ENCODE measurements at places on chromosomes 7 and 10.

DNA sequence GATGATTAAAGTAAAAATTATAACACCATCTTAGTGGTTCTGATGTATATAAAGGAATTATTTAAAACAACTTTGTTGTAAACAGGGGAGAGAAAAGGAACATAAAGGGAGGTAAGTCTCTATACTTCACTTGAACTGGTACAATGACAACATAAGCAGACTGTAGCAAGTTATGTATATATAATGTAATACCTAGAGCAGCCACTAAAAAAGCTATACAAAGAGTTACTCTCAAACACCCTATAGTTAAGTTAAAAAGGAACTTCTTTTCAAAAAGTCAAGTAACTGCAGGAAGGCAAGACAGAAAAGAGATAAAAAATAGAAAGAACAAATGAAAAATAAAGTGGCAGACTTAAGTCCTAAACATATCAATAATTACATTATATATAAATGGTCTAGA, 82.3 kb downstream of the ZNF503 start:
- no peak for DNase-seq

- DNase-seq = peak; percentile 68
Measured at GRCh38 chr7:157046681-157047080, 36.2 kb upstream of the MNX1 start.

GRCh38 chr7:135380351-135380750, 129.6 kb downstream of the CNOT4 start:
- DNase-seq = no peak

GRCh38 chr10:15737656-15738055, 17.9 kb upstream of the ITGA8 start:
- no peak for DNase-seq

DNA sequence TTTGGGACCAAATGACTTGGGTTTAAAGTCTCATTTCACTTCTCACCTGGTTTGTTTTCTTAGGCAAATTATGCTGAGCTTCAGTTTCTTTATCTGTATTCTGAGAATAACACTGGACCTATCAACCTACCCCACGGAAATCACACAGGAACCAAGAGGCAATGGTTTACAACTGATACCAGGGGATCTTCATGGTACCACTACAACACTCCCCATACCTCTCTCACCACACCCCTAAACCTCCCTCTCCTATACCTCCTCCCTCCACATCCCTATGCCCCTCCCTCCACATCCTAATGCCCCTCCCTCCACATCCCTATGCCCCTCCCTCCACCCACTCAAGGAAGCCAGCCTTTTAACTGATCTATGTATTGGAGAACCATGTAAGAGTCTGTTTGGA, 9.9 kb downstream of the FAM204A start:
- DNase-seq = no peak

DNA sequence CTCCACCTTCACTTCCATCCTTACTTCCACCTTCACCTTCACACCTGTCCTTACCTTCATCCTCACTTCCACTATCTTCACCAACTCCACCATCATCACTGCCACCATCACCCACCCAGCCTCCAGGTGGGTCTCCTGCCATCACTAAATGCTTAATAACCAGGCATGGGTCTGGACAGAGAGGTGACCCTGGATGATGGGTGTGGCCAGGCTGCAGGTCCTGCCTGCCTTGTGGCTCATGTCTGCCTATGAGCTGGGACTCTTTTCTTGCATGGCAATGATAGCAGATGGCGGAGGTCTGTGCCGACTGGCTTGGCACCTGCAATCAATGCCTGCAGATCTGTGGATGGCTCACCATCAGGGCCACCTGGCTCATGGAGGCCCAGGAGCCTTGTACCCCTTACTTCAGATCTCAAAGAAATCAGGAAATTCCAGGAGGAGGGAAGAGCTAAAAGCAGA, 60.1 kb upstream of the ELN start:
- DNase-seq = no peak

DNA sequence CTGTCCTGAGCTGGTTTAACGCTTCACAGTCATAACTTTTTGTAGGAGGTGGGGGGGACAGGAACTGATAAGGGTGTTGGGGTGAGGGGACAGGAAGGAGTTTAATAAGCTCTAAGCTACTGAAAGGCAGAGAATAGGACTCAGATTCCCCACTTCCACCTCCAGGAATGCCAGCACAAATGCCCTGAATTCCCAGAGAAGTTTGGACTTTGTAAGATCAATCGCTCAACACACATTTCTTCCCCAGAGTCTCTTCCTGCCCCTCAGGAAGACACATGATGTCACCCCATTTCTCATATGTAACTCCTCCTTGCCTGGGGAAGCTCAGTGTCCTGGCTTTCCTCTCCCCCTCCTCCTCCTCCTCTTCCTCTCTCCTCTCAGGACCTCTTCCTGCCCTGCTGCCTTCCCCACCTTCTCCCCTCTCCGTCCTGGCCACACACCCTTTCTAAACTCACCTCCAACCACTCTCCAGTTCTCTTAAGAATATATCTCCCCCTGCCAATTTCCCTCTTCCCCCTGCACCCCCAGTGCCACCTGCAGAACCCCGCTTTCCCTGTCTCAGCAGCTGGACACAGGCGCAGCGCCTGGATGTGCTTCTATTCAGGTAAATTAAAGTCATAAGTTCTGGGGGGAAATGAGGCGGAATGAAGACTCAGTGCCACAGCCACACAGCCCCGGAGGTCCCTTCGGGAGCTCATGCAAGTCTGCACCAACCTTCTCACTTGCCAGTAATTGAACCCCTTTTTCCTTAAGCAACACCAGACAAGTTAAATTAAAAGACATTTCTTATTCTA, 5.3 kb upstream of the LOXL4 start:
- peak; percentile 7 for DNase-seq

GRCh38 chr10:122841569-122841968, 4.1 kb downstream of the CUZD1 start:
- DNase-seq = no peak

- no peak for DNase-seq
Measured at GRCh38 chr10:20372748-20373147, 524.4 kb downstream of the NEBL start.

DNA sequence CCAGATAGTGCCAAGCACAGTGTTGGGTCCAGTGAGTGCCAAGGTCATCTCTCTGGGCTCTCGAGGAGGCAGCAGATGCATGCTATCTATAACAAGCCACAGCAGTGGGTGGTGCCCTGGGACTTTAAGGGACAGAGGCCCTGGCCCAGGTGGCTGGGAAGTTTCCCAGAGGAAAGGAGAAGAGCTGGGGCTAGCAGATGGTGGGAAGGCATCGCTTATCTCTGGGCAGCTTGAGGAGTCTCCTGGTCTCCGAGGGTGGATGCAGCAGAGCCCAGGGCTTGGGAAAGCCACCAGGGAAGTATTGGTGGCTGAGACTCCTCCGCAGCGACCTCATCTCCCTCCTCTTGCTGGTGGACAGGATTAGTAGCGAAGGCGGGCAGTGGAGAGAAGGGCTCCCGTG, 63.4 kb upstream of the LRRC4 start:
- DNase-seq = no peak

DNA sequence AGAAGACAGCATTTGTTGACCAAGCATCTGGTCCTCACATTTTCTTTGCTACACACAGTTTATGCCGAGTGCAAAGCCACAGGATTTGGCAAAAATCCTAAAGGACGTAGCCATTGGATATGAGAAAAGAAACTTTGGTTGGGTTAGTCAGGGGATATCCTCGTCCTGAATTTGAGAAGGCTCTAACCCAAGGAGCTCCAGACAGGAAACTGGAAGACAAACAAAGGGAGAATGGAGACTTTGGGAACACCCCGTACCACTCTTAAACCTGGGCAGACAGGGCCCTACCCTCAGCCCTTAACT, 146.6 kb upstream of the FRMD4A start:
- no peak for DNase-seq

DNA sequence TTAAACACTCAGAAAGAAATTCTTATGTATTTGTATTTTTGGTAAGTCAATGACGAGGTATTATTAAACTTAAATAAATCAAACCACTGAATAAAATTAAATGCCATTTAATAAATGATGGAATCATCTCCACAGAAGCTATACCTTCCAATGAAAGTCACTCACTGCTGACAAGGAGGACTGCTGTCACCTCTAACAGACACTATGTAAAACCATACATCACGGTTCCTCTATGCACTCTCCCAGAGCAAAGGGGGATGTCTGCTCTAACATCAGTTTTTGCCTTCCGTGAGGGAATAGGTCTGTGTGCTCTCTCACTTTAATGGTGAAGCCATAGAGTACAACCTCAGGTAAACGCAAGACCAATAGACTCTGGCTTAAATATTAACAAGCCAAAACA, 99.7 kb upstream of the DDC start:
- DNase-seq = no peak

DNA sequence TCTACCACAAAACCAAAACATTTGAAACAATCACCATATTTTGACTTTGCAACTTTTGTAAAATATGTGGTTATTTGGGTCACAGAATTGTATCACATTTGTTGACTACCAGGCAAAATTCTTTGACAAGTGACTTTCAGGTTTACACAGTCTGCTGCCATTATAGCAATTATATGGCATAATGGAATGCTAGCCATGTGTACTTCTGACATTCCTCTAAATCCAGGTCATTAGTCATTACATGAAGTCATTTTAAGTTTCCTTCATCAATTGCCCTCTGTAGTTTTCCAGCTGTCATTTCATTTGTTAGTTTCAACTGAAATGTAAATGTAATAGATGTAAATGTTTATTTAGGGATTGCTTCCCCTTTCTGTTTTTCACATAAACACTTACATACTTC, 137.5 kb downstream of the IMMP2L start:
- peak; percentile 20 for DNase-seq

DNA sequence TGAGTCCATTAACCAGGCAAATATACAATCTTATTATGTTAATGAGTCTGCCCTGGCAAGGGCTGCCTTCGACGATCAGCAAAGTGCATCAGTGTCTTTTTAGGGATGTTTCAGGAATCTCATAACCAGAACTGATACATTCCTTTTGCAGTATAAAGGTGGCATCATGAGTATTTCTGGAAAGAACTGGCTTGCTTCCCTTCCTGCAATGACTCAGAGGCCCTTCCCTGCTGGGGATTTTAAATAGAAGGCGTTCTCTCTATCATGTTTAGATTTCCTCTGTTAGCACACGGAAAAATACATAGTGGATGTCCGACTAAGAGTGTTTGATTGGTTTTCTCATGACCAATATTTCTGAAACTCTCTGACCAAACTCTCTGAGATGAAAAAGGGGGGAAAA, 1.8 kb downstream of the NPS start:
- DNase-seq = no peak

- DNase-seq = peak; percentile 94
Measured at GRCh38 chr10:6171881-6172695, 30.6 kb upstream of the PFKFB3 start.

GRCh38 chr10:58341947-58342346, 7.1 kb downstream of the UBE2D1 start:
- DNase-seq = no peak

- DNase-seq = no peak
Measured at GRCh38 chr10:42939237-42939636, 137.6 kb upstream of the RET start.

- no peak for DNase-seq
Measured at GRCh38 chr10:11186374-11186773, 168.7 kb downstream of the CELF2 start.

GRCh38 chr7:140287988-140288387, 110.3 kb downstream of the SLC37A3 start:
- no peak for DNase-seq

DNA sequence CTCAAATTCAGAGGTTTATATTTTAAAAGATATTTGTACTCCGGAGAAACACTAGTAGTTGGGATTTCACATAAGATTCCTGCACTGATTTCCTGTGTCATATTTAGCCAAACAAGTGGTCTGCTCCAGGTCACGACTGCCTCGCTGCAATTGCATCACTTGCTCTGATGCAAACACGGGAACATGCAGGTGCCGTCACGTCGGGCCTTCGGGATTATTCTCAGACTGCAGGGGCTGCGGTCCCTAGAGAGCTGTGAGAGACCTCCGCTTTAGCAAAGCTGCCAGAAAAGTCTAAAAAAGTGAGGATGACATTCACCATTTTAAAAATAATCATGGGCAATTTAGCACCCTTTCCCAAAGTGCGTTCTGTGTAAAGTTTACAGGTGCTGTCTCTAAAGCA, 93.5 kb upstream of the DDC start:
- no peak for DNase-seq

DNA sequence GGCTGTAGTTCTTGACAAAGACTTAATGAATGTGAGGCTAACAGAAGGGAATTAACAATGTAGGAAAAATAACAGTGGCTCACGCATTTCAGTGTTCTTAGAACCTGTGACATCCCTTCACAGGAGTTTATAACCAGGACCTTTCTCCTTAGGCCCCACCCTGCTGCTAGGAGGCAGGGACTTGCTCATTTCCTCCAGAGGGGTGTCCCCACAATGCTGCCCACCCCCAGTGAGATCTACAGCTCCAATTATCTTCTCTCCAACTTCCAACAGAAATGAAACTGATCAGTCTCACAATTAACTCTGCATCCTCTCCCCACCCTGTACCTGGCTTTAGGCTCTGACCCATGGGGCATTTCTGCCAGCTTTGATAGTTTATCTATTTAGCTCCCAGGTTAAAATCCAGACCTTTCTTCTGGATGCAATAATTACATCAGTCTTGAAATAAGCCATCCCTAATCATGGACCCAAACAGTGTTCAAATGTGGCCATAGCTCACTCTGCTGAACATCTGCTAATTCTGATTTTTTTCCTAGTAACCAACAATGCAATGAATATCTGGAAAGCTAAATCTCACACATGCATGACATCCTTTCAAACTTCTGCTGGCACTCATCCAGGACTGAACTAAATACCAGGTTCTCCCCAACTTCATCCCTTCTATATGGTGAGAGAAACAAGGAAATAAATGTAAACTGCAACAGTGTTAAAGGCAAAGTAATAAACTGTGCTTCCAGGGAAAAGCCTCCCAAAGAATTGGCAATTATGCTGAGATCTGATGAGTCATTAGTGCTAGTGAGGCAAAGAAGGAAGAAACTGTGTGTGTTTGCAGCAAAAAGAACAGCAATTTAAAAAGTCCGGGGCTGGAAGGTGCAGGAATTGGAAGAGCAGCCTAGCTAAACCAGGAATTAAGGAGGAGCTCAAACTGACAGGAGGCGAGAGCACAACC, 64.6 kb downstream of the HERPUD2 start:
- DNase-seq = peak; percentile 37

DNA sequence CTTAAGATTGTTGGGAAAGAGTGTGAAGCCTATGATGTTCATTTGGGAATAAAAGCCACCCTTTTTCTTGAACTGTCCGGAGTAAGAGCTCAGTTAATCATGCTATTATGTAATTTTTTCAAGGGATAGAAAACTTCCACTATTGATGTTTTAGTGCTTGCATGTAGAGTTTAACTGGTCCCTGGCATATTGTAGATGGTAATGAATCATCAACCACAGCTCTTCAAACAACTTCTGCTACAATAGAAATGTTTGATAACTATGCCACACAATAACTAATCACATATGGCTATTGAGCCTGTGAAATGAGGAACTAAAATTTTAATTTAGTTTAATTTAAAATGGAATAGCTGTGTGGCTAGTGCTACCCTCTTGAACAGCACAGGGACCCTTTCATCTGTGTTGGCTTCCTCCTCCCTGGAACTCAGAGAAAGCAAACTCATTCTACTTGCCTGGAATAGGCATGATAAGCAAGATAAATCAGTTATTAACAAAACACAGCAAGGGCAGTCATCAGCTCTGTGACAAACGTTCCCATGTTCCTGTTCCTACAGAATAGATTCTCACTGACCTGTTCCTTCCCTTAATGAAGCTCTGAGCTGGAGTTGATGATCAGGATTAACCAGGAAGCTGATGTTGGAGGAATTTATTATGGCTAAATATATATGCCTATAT, 4.9 kb upstream of the SRI start:
- DNase-seq = peak; percentile 76

All from foreskin fibroblast (primary cell).